ENCODE measurements at places on chromosomes 6 and 20. TPM values are rescaled to one million over a fixed set of nuclear protein-coding genes. Genes with fewer than 3 reads are reported as not detected.

DNA sequence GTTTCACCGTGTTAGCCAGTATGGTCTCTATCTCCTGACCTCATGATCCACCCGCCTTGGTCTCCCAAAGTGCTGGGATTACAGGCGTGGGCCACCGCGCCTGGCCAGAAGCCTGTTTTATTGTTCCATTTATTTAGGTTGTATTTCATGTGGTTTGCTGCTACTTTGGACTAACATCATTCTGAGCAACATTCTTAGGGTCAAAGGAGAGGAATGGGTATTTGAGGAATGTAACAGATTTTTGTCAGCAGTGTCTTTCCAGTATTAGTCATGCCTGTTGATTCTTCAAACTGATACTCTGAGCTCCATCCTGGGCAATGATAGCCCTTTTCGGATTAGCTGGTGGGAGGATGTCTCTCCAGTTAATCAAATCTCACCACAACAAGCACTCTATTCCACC is 213.0 kb upstream of the CITED2 start:
- no peaks in the 10 kb centered on the region for H3K36me3 ChIP-seq
- no peak overlapping the region for H3K27ac ChIP-seq
- no peaks in the 10 kb centered on the region for H3K27me3 ChIP-seq
- peaks cover 53% of the 10 kb centered on the region for H3K4me1 ChIP-seq

- peaks cover 56% of the 10 kb centered on the region for H3K4me1 ChIP-seq
- no peaks in the 10 kb centered on the region for H3K27me3 ChIP-seq
- H3K4me3 ChIP-seq, result no peak overlapping the region
These were observed 413.9 kb upstream of the JARID2 start for GRCh38 chr6:14831937-14832336.

- no peaks in the 10 kb centered on the region for H3K27me3 ChIP-seq
- no peak overlapping the region for H3K4me3 ChIP-seq
- H3K27ac ChIP-seq, result no peak overlapping the region
These were observed 45.4 kb downstream of the L3MBTL3 start for GRCh38 chr6:130063806-130064205.

GRCh38 chr6:43770372-43771209 is 580 bp downstream of the VEGFA start:
- H3K36me3 ChIP-seq, result no peaks in the 10 kb centered on the region
- peak overlapping the region; percentile 79 for H3K27ac ChIP-seq
- peak; percentile 54 for DNase-seq
- peaks cover 39% of the 10 kb centered on the region for H3K4me1 ChIP-seq
- peak overlapping the region; percentile 98 for H3K4me3 ChIP-seq
- H3K27me3 ChIP-seq, result peaks cover 9% of the 10 kb centered on the region

DNA sequence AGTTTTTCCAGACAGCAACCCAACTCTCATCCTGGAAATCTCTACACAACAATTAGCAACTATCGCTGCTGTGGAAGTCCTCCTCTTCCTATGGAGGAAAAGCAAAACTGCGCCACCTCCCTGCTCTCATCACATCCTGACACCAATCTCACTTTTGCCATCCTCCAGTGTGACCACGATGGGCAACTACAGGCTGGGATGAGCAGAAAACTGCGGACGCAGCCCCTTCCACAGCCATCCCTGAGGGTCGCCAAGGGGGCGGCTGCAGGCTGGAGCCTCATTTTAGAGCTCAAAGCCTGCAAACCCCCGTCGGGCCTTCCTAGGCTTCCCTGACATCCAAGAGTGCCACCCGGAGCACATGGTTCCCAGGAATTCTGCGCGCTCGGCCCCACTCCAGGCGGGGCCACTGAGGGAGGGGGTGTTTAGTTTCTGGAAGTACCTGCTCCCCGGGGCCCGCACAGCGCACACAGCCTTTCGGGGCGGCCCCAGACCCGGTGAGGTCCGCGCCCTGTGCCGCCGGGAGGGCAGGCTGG is 1.2 kb downstream of the TCFL5 start:
- DNase-seq, result no peak
- H3K4me3 ChIP-seq, result peak overlapping the region; percentile 75
- peak overlapping the region; percentile 75 for H3K27ac ChIP-seq
- peaks cover 4% of the 10 kb centered on the region for H3K36me3 ChIP-seq
- H3K27me3 ChIP-seq, result peaks cover 13% of the 10 kb centered on the region

GRCh38 chr20:20204256-20204655 is 151.9 kb downstream of the CFAP61 start:
- H3K4me1 ChIP-seq, result peaks cover 51% of the 10 kb centered on the region
- H3K4me3 ChIP-seq, result peak overlapping the region; percentile 4
- H3K27ac ChIP-seq, result peak overlapping the region; percentile 35
- no peak for DNase-seq
- no peaks in the 10 kb centered on the region for H3K36me3 ChIP-seq
- H3K27me3 ChIP-seq, result no peaks in the 10 kb centered on the region

PDYN gene
- 0.63 TPM for total RNA-seq

CLPSL1 gene
- total RNA-seq, result not detected

DNA sequence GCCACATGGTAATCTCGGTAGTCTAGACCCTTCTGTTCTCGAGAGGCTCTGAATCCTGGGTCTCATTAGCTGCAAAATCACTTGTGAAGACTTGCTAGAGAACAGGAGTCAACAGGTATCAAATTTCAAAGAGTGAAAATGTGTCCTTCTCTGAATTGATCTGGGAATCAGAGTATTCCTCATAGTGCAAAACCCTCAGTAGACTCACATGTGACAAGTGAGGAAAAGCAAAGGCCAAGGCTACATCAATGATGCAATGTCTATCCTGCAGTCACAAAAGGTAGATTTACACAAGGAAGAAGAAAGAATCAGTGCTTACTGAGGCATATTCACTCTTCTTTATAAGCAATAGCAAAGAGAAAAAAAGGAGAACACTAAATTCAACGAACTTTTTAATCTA is 1220.0 kb upstream of the GJE1 start:
- H3K27ac ChIP-seq, result no peak overlapping the region
- DNase-seq, result no peak
- H3K27me3 ChIP-seq, result no peaks in the 10 kb centered on the region
- H3K4me1 ChIP-seq, result peaks cover 4% of the 10 kb centered on the region

CDH4 gene
- total RNA-seq, result 7.8 TPM

GRCh38 chr6:138031417-138031816 is 75.8 kb downstream of the PERP start:
- H3K27me3 ChIP-seq, result no peaks in the 10 kb centered on the region
- H3K4me1 ChIP-seq, result no peaks in the 10 kb centered on the region
- no peak overlapping the region for H3K27ac ChIP-seq

DNA sequence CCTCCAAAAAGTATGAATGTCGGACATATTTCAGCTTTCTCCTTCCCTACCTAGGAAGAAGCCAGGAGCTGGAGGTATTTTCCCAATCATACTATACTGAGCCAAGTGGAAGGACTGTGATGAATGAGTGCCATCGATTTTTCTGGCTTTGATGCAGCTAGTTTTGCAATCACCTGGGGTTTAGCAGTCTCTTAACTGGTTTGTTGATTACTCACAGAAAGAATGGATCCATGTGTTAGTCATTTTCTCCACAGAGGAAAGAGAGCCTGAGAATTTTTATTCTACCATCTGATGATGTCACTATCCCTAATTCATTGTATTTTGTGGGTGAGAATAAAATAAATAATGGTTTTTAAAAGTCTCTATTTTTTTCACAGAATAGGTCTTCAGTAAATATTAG is 282.9 kb upstream of the RNF217 start:
- no peak overlapping the region for H3K27ac ChIP-seq
- H3K4me3 ChIP-seq, result no peak overlapping the region
- no peak for DNase-seq
- no peaks in the 10 kb centered on the region for H3K27me3 ChIP-seq

DNA sequence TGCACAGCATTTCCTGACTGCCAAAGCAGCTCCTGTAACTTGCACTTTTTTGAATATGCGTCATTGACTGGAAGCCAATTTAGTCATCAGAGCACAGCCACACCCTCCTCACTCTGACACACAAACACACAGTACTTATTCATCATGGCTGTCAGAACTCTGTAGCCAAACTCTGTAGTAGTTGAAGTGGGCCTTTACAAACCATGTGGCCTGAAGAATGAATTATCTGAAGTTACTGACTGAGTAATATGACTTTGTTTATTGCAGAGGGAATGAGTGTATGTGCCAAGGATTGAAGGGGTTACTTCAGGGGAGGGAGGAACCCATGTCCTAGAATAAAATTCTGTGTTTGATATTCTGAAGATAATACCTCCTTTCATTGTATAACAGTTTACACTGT is 102.7 kb downstream of the FIG4 start:
- no peak overlapping the region for H3K4me3 ChIP-seq
- peak overlapping the region; percentile 24 for H3K27ac ChIP-seq
- no peaks in the 10 kb centered on the region for H3K27me3 ChIP-seq
- DNase-seq, result no peak

GRCh38 chr20:32539026-32539816 is 45.9 kb downstream of the NOL4L start:
- H3K36me3 ChIP-seq, result no peaks in the 10 kb centered on the region
- peak overlapping the region; percentile 68 for H3K4me3 ChIP-seq
- H3K27me3 ChIP-seq, result peaks cover 33% of the 10 kb centered on the region
- DNase-seq, result no peak
- peaks cover 65% of the 10 kb centered on the region for H3K4me1 ChIP-seq

GRCh38 chr20:32585011-32585585 is at the start of gene NOL4L:
TSS of gene NOL4L (minus strand) at chr20:32585333. CDS start at chr20:32584890, 443 bp downstream.
- peaks cover 33% of the 10 kb centered on the region for H3K27me3 ChIP-seq
- H3K4me3 ChIP-seq, result peak within 1 kb of the TSS; percentile 89
- no peaks in the 10 kb centered on the region for H3K36me3 ChIP-seq
- no peak within 1 kb of the TSS for H3K27ac ChIP-seq
- peak; percentile 52 for DNase-seq

TLDC2 gene
- total RNA-seq, result not detected

DNA sequence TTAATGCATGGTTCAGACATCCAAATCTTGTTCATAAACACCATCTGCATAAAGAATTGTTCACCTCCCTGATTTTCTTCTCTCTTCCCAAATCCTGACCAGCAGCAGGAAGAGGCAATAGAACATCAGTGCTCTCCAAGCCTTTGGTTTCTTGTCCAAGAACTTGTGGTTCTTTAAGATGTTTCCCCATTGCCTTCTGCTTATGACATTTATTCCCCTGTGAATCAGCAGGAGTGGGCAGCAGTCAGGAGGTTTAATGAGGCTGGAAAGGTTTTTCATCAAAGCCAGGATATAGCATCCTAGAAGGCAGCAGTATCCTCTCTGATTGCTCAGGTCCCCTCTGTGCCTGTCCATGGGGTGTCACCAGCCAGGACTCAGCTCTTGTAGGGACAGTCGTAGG is 5.3 kb downstream of the HDDC2 start:
- peaks cover 23% of the 10 kb centered on the region for H3K4me1 ChIP-seq
- no peak overlapping the region for H3K4me3 ChIP-seq

MATN4 gene
- total RNA-seq, result not detected

GRCh38 chr6:14622085-14622484 is 504.5 kb downstream of the CD83 start:
- peaks cover 48% of the 10 kb centered on the region for H3K4me1 ChIP-seq
- no peak overlapping the region for H3K27ac ChIP-seq
- no peaks in the 10 kb centered on the region for H3K36me3 ChIP-seq
- H3K4me3 ChIP-seq, result no peak overlapping the region
- no peaks in the 10 kb centered on the region for H3K27me3 ChIP-seq
- no peak for DNase-seq

GRCh38 chr6:75608956-75609533 is 7.4 kb downstream of the SENP6 start:
- no peak overlapping the region for H3K27ac ChIP-seq
- DNase-seq, result no peak
- peaks cover 1% of the 10 kb centered on the region for H3K36me3 ChIP-seq
- H3K4me3 ChIP-seq, result no peak overlapping the region

DNA sequence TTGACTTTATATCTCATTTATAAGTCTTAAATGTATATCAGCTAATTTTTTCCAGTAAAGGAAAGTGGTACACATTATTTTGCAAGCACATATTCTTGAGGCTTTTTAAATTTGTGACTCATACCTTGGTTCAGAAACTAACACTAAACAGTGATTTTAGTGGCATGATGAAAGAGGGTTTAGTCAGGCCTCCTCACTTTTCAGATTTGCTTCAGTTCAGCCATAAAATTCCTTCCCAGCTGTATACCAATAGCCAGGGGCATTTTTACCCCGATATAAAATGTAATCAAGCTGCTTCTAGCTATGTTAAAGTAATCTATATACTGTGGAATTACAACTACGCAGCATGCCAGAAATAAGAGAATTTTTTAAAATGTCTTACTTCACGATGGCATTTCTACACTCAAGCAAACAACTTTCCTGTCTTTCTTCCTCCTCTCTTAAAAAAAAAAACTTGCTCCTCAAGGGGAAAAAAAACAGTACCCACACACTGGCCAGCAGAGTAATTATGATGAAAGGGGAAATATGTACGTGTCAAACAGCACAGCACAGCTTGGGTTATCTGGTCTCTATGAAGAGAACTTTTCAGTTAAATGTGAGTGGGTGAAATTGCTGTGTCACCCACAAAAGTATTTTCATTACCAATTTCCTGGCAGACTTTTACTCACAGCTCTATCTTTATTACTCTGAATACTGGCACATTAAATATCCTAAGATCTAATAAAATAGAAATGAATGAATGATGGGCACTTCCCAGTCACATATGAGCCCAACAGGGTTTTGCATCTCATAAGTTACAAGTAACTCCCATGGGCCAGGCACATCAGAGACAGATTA is 244.8 kb upstream of the TENT5A start:
- no peaks in the 10 kb centered on the region for H3K27me3 ChIP-seq
- H3K27ac ChIP-seq, result peak overlapping the region; percentile 23
- DNase-seq, result no peak
- H3K4me3 ChIP-seq, result no peak overlapping the region

DNA sequence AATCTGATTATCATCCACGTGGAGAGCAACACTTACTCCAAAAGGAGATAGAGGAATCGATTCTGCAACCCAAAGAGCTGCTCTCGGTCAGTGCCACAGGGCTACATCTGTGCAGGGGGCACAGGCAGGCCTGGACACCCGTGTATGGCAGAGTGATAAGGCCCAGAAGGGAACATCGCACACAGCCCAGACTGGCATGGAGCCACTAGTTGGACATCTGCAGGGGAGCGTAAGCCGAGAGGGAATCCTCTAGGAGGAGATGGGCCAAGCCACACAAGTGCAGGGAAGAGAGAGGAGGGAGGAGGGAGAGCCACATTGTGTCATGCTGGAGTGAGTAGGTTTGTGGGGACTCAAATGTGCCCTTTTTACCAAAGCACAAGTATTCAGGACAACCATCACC is 50.4 kb upstream of the ENTPD6 start:
- no peak overlapping the region for H3K27ac ChIP-seq
- H3K36me3 ChIP-seq, result no peaks in the 10 kb centered on the region
- peaks cover 22% of the 10 kb centered on the region for H3K27me3 ChIP-seq

GRCh38 chr6:144149894-144150709 is at the start of gene STX11:
TSS of gene STX11 (plus strand) at chr6:144150517. CDS start at chr6:144186628, 36,111 bp downstream.
- no peak within 1 kb of the TSS for H3K27ac ChIP-seq
- H3K4me1 ChIP-seq, result peaks cover 12% of the 10 kb centered on the region
- no peaks in the 10 kb centered on the region for H3K36me3 ChIP-seq
- peak within 1 kb of the TSS; percentile 89 for H3K4me3 ChIP-seq

SIRPD gene
- not detected for total RNA-seq

TRDN gene
- not detected for total RNA-seq
